Thymus (tissue), 14 donors: ENCODE measurements at places on chromosomes 1 and 21.

DNA sequence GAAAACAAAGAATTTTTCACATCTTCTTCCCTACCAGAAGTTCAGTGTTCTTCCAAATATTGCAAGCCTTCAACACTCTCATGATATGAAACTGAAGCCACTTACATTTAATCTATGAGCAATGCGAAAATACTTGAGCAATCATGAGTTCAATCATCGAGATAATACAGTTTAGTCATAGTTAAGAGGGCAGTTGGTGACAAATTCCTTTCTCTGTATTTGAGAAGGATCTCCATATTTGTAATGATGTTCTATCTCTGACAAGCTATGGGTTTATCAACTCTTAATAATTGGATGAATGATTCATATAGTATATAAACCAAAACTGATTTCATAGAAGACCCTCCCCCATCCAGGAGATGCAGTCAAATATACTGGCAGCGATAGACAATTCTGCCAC is 29.7 kb upstream of the PYHIN1 start:
- no peak for DNase-seq

GRCh38 chr1:215890438-215890837 is 323.3 kb downstream of the KCTD3 start:
- no peak for DNase-seq

GRCh38 chr1:48808496-48808895 is 31.8 kb upstream of the BEND5 start:
- no peak for DNase-seq

- no peak for DNase-seq
These were observed 110.8 kb downstream of the ZZZ3 start for GRCh38 chr1:77571642-77572041.

GRCh38 chr1:37954316-37954971 is 7.6 kb upstream of the INPP5B start:
- DNase-seq, result no peak

DNA sequence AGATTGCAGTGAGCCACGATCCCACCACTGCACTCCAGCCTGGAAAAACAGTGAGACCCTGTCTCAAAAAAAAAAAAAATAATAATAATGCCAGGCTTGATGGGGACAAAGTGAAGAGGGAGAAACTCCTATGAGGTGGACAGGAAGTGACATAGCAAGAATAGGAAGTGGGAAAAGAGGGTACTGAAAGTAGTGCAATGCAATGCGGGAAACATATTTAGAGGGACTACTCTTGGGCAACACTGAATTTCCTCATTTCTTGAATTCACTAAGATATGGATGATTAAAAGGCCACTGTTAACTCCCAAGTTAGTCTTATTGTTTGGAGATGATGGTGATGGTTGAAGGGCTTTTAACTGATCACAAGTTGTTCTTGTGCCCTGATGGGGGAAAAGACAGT is 21.6 kb upstream of the KCNA2 start:
- no peak for DNase-seq

DNA sequence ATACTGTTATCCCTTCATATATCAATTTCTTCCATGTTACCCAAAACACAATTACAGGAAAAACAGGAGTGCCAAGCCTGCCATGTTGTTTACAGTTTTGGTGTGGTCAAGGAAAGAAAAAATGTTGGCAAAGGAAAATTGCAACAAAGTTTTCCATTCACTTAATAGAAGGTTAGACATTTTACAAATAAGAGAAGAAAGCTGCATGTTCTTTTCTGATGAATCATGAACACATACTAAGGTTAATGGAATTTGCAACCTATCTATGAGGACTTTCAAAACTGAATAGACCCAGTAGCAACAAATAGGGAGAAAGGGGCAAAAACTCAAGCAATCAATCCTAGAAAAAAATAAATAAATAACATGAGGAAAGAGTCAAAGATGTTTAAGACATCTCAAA is 556.7 kb downstream of the DPYD start:
- no peak for DNase-seq

DNA sequence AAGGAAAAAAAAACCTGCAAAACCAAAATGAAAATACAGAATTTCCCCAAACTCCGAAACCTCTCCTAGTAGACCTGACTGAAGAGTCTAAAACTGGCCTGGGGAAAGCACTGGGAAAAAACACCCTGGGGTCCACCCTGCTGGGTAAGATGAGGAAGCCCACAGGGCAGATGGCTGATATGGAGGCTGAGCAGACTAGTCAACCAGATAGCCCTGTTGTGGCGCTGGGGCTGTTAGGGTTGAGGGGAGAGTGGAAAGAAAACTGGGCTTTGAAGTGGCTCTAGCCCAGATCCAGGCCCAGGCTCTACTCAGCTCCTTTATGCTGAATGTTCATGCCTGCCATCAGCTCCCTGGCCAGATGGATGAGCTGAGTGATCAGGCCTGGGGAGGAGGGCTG is 6.8 kb upstream of the SLAMF1 start:
- no peak for DNase-seq

GRCh38 chr1:168585937-168586336 is 9.5 kb downstream of the XCL1 start:
- DNase-seq, result no peak

DNA sequence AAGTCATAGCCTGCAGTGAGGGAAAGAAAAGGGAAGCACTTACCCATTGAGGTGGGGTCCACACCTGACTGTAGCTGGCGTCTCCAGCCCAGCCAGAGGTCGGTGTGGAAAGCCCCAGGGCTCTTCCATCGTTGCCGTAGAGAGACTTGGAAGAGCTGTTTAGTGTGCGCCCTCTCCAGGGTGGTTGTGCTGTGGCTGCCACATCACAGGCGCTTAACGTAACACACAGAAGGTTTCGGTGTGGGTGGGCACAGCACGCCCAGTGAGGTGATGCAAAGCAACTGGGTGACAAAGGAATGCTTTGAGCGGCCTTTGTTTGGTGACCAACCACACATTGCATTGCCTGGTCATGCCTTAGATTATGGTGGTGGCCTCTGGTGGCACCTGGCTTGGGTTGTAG is 36.8 kb upstream of the KIF1B start:
- DNase-seq, result no peak

- no peak for DNase-seq
These were observed 9.2 kb downstream of the CAP1 start for GRCh38 chr1:40049725-40050124.

DNA sequence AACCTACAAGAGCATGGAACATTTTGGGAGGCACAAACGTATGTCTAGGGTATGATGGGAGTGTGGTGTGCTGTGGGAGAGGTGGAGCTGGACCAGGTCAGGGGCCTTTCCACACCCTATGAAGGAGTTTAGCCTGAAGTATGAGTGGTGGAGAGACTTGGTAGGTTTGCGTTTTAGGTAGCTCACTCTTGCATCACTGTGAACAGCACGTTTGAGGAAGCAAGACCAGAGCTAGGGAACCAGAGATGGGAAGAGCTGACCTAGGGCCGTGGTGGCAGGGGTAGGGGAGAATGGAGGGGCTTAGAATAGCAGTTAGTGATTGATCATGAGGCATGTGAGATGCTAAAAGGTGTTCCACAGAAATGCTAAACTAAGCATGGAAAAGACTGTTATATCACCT is 25.1 kb upstream of the ZFP69B start:
- no peak for DNase-seq

GRCh38 chr1:168918860-168919741 is 187.4 kb upstream of the ATP1B1 start:
- DNase-seq, result no peak

DNA sequence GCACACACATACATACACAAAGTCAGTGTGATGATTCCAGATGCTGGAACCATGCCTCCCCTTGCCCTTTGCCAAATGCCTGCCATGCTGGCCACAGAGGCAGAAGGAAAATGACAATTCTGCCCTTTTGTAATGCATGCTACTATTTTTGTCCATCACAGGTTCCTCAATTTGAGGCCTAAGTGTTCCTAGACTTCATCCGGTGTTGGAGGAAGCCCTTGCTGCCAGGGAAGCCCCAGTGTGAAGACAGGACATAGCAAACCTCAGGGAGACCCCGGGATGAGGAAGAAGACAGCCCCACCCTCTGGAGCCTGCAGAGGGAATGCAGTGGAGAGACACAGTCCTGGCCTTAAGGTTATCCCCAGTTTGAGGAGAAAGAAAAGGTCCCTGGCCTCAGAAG is 14.4 kb downstream of the PRR9 start:
- DNase-seq, result no peak

DNA sequence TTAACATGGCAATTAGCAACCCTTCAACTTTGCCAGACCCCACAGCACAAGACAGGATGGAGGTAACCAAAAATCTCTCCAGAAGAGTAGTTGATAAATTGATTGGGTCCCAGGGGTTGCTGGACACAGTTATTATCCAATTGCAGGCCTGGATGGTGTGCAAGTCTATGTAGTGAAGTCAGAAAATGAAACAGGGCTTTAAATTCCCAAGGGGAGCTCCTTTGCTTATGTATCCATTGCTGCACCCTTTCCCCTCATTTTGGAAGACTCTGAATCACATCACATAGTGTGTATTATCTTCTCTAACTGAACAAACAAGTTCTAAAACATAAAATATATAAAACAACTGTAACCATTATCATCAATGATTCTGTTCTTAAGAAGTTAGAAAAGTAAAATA is 550.2 kb downstream of the LMO4 start:
- no peak for DNase-seq
